Omental fat pad (tissue), 4 donors: ENCODE measurements at places on chromosomes 6 and 20. TPM values are rescaled to one million over a fixed set of nuclear protein-coding genes. Genes with fewer than 3 reads are reported as not detected.

Gene GTF2H4
- total RNA-seq: 17.5 TPM

Gene ALDH5A1
- 4.6 TPM for total RNA-seq

- no peak for DNase-seq
These were observed 95.7 kb downstream of the SLC24A3 start for GRCh38 chr20:19308146-19308545.

- no peak for DNase-seq
These were observed 11.7 kb downstream of the STX11 start for GRCh38 chr6:144161975-144162374.

DNA sequence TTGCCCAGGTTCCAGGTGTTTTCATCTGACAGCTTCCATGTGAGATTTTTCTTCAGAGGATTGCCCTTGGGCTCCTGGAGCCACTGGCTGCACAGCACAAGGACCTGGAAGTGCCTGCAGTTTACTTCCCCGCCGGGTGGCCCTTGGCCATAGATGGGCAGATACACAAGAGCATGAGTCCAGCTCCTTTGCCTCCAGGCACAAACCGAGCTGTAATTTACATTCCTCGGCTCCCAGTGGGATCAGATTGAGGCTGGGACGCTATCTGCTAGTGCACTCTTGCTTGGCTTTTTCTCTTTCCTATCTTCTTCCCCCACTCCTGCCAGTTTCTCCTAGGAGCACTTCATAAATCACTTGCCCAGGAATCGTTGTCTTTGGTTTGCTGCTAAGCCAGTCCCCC is 85.4 kb upstream of the RALY start:
- DNase-seq: no peak

Gene TFAP2C
- 2.7 TPM for total RNA-seq

Gene E2F3
- total RNA-seq: 5.8 TPM

Gene SLC25A27
- total RNA-seq: 39.6 TPM

DNA sequence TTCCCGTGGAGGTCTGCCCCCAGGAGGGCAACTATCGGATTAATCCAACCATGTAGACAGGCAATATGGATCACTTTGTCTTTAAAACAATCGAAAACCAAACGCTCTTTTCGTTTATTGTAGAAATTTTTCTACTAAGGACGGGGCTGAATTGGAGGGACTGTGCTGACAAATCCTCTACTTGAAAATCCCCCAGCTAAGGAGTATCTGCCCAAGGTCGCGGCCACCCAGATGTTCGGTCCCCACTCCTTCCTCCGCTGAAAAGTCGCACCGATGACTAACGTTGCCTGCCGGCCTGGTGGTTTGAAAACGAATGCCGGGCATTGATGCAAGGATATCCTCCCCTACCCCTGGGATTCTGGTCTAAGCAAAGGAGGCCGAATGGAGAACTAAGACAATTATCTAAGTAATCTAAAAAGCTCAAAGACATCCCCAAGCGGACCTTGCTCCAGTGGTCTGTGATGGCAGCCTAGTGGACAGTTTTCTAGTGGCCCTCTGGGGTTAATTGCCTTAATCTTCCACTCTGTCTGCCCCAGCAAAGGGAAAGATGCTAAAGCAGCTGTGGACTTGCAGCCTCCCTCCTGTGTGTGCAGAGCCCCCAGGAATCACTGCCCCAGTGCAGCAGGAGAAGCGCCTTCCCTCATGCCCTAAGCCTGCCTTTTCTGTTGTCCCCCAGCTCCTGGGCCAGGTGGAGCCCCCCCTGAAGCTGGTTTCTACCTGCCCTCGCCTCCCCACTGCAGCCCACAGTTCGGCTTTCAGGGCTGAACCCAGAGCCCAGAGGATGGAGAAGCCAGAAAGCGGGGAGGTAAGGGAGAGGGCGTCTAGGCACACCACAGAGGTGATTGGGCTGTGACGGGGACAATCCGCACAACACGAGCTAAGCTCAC is 3.6 kb upstream of the FOXC1 start:
- DNase-seq: no peak

DNA sequence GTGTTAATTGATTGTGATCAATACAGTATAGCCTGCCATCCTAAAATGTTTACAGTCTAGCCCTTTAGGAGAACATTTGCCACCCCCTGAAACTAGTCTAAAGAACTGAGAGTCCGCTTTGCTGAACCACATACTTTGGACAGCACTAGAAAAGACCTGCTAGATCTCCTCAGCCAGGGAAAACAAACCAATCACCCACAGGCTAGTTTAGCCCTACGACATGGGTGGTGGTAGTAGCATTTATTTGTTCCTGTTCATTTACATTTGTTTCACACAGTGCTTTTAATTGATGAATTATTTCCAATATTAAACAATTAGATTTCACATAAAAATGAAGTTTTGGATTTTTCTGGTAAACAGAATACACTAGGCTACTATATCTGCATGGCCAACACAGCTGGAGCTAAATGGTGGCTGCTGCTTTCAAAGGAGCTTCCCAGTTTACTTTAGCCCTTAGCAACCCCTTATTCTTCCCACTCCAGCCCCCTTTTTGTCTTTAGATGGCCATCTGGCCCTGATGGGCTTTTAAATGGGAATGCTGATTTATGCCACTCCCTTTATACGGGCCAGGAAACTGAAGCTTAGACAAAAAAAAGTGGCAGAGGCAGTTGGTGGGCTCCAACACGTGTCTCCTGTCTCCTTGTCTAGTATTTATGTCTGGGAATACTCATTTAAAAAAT is 72.4 kb downstream of the ADGRG6 start:
- no peak for DNase-seq

Gene PI16
- total RNA-seq: 12.5 TPM

GRCh38 chr20:2624190-2624589 is 28.2 kb upstream of the NOP56 start:
- DNase-seq: no peak

Gene TCEA2
- 20.5 TPM for total RNA-seq

- DNase-seq: no peak
These were observed 136.3 kb upstream of the ZNF184 start for GRCh38 chr6:27608916-27609883.

- DNase-seq: no peak
These were observed 142.5 kb upstream of the FERMT1 start for GRCh38 chr20:6265204-6265904.

Gene ACSS1
- total RNA-seq: 45.4 TPM

Gene LRRC1
- 10.7 TPM for total RNA-seq

DNA sequence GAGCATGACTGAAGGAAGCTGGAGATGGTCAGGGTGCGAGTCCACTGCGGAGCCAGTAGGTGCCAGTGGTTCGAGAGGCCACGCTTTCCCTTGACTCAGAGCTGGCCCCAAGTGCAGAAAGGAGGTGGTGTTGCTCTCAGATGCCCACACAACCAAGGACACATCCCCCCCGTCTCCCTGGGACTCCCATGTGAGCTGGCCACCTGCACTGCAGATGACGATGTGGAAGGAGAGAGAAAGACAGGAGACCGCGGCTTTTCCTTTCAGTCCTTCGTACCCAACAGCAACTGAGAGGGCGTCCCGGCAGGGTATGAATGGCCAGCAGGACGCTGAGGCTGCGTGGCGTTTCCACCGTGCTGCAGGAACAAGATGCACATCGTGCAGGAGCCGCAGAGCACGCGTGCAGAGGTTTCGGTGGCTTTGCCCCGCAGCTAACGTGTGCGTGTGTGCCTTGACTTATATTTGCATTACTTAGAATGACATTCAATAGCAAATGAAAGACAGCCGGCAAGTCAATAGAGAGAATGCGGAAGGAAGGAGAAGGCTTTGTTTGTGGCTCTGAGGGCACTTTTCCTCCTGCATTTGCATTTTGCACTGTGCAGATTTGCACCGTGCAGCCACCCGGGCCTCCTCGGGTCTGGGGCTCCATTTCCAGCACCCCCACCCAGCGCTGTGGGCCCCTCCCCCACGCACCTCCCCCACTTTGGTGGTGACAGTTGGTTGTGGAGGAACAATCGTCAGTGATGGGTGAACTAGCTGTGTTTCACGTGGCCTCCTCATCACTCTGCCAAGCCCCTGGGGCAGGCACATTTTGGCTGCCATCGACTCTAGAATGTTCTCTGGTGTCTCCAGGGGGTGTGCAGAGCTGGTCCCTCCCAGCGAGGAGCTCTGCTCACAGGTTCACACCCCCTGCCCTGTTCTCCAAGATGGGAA is 26.4 kb upstream of the BHLHE23 start:
- no peak for DNase-seq

Gene PACRG
- total RNA-seq: not detected

DNA sequence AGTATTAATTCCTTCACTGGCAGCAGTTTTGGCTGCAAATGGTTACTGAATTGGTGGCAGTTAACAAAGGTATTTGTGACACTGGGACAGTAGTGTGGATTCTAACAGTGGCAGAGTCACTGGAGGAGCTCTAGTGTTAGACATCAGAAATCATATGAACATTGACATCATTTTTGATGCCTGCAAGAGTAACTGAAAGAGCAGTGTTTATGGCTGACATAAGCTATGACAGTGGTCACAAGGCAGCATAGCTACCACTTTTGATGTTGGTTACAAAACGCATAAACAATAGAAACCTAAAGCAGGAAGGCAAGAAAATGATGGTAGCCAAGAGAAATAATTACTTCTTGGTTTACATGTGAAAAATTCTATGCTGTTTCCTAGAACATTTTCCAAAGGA is 326.7 kb upstream of the MAN1A1 start:
- DNase-seq: no peak

GRCh38 chr20:38187517-38187916 is 22.4 kb upstream of the TGM2 start:
- DNase-seq: no peak

Gene SYNCRIP
- 64.6 TPM for total RNA-seq

- DNase-seq: no peak
These were observed 200.7 kb upstream of the ECI2 start for GRCh38 chr6:4336084-4336483.

DNA sequence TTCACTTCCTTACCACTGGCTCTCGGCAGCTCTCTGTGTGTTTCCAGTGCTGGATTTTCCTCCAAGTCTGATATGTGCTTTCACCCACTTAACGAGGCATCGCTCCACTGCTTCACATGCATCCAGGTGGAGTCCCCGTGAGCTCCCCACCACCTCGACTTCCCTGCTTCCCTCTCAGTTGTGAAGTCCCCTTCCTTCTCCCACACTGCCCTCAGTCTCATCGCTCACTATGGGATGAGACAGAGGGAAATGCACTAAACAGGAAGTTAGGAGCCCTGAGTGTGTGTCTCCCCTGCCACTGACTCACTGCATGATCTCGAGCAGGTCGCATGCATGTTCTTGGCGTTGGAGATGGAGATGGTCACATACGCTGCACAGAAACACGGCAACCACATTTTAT is 84.0 kb downstream of the MTHFD1L start:
- no peak for DNase-seq

Gene CUL7
- total RNA-seq: 17.3 TPM

Gene GSTA3
- not detected for total RNA-seq
